Uterus (tissue), 4 donors: ENCODE measurements at places on chromosomes 6 and 20. TPM values are rescaled to one million over a fixed set of nuclear protein-coding genes. Genes with fewer than 3 reads are reported as not detected.

DNA sequence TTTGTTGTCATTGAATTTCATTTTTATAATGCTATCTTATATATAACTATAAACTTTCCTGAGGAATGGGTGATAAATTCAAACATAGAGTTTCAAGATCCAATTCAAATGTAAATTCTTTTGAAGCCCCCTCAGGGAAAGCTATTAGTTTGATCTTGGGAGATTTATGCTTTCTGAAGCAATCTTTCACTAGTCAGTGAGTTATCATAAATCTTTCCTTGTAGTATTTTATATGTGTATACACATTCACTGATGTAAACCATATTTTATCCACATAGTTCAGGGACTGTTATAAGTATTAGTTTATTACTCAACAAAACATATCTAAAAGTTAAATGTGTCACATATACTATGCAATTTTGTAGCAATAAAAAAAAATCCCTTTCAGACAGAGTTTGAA is 2.9 kb upstream of the EPM2A start:
- H3K36me3 ChIP-seq, result no peaks in the 10 kb centered on the region
- no peaks in the 10 kb centered on the region for H3K27me3 ChIP-seq
- H3K4me1 ChIP-seq, result peaks cover 13% of the 10 kb centered on the region
- H3K4me3 ChIP-seq, result no peak overlapping the region
- no peak for DNase-seq
- H3K27ac ChIP-seq, result no peak overlapping the region

Gene TRIM15
- total RNA-seq, result not detected

GRCh38 chr6:13953061-13953705 is 28.4 kb downstream of the RNF182 start:
- no peaks in the 10 kb centered on the region for H3K36me3 ChIP-seq
- H3K27me3 ChIP-seq, result no peaks in the 10 kb centered on the region
- no peak for DNase-seq
- no peak overlapping the region for H3K4me3 ChIP-seq
- no peaks in the 10 kb centered on the region for H3K4me1 ChIP-seq

DNA sequence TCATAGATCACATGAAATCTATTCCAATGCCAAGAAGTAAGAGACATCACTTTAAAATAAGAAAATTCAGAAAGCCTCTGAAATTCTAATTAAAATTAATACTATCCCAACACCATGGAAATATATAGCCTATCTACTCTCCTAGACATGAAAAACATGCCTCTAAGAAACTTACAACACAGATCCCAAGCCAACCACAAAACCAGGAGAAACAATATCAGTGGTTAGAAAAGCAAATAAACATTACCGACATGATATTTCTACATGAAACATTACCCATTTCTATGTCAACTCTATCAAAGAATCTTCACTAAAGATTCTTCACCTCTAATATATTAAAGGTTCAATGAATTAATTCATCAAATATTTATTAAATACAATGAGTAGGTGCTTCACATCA is 4.8 kb downstream of the EPB41L2 start:
- no peaks in the 10 kb centered on the region for H3K4me1 ChIP-seq
- DNase-seq, result no peak
- H3K27ac ChIP-seq, result no peak overlapping the region
- H3K27me3 ChIP-seq, result no peaks in the 10 kb centered on the region

DNA sequence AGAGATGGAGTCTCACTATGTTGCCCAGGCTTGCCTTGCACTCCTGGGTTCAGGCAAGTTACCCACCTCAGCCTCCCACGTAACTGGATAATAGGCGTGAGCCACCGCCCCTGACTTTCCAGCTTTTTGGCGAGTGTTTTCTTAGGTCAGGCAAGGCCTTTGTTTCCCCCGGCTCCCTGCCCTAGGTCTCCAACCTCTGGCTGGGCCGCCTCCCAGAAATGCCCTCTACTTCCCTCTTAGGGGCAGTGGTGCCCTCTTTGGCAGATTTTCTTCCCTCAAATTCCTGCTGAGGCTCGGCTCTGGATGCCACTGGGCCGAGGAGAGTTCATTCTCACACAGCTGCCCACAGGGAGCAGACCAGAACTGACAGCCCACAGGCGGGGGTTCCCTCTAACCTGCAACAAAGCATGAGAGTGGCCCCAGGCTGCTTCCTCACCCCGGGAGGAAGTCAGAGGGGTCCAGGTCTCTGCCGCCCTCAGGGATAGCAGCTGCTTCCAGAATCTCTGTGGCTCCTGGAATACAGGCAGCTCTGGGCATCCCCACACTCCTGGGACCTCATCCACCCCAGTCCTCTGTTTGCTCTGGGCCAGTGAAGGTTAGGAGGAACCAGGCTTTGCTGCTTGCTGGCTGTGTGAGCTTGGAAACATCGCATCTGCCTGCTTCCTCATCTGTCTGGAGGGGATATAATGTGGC is 56.5 kb downstream of the TCP11 start:
- H3K4me3 ChIP-seq, result no peak overlapping the region
- H3K27me3 ChIP-seq, result no peaks in the 10 kb centered on the region
- H3K4me1 ChIP-seq, result no peaks in the 10 kb centered on the region
- H3K27ac ChIP-seq, result no peak overlapping the region
- no peaks in the 10 kb centered on the region for H3K36me3 ChIP-seq
